CD4-positive, alpha-beta T cell treated with Interleukin-21 for 1 hour (primary cell): ENCODE measurements at places on chromosomes 4 and X.

GRCh38 chr4:742742-743311, 37.2 kb downstream of the PCGF3 start:
- peak; percentile 78 for DNase-seq

GRCh38 chr4:124390861-124391260, 321.7 kb downstream of the ANKRD50 start:
- no peak for DNase-seq

GRCh38 chr4:74667944-74668343, 126.4 kb downstream of the BTC start:
- no peak for DNase-seq

DNA sequence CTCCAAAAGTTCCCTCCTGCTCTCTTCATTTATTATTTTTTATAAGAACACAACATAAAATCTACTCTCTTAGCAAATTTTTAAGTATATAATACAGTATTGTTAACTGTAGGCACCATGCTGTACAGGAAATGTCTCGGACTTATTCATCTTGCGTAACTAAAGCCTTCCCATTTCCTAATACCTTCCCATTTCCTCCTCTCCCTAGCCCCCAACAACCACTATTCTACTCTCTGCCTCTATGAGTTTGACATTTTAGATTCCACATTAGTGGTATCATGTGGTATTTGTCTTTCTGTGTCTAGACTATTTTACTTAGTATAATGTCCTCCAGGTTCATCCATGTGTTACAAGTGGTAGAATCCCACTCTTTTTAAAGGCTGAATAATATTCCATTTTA, 15.8 kb upstream of the SYTL4 start:
- DNase-seq: no peak

DNA sequence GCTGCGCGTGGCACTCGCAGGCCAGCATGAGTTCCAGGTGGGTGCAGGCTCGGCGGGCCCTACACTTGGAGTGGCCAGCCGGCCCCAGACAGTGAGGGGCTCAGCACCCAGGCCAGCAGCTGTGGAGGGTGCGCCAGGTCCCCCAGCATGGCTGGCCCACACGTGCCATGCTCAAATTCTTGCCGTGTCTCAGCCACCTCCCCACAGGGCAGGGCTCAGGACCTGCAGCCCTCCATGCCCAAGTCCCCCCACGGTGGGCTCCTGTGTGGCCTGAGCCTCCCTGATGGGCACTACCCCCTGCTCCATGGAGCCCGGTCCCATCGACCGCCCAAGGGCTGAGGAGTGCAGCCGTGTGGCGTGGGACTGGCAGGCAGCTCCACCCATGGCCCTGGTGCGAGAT, 210.2 kb downstream of the COX7B2 start:
- DNase-seq: no peak

DNA sequence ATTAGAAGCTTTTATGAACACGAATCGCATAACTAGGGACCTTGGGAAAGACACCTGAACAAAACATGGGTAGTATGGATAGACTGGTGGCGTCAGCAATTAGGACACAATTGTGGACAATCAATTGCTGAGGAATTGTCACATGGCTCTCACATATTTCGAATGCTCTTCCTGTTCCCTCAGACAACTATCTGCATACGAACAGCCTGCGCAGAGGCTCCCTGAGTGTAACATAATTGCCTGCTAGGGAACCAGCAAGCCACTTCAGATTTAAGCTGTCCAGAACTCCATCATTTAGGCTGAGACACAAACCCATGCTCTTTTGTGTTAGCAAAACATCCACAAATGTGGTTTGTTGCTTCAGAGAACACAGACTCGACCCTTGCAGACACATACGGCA, 160.8 kb downstream of the MGST2 start:
- DNase-seq: no peak

DNA sequence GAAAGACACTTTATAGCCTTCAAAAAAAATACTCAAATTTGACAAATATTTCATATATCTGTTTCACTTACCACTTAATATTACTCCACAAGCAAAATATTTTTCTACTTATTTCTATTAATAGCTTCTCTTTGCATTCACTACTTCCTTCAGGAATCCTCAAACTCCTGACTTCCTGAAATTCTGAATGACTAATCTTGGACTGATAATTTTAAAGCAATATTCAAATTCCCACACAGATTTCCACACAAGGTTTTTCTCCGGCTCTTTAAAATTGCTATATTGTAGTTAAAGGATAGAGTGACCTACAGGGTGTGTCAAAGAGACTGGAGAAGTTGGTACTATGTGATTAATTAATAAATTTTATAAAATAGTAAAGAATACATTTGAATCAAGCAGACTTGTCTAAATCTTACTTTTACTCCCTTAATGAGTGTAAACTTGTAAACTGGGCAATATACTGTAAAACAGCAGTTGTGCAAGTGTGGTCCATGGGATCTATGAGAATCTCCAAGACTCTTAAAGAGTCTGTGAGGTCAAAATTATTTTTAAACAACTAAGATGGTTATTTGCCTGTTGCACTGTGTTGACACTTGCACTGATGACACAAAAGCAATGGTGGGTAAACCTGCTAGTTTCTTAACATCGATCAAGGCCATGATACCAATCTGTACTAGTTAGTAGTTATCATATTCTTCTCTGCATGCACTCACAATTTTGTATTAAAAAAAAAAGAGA, 44.5 kb downstream of the ANKRD17 start:
- DNase-seq: no peak

DNA sequence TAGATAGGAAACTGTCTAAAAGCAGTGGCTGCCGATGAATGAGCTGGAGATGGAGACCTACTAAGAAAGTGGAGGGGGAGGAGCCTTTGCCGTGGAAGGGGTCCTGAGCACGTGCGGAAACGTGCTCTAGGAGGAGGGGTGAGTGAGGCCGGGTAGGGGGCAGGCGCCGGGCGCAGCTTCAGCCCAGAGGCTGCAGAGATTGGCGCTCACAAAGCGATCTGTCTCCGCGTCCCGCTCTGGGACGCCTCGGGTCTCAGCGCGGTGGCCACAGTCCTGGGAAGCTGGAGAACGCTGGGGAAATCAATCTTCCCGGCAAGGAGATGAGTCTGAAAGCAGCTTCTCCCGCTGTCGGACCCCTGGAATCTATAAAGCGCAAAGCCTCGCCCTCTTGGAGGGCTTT, 444 bp upstream of the ARHGAP6 start:
- DNase-seq: no peak

DNA sequence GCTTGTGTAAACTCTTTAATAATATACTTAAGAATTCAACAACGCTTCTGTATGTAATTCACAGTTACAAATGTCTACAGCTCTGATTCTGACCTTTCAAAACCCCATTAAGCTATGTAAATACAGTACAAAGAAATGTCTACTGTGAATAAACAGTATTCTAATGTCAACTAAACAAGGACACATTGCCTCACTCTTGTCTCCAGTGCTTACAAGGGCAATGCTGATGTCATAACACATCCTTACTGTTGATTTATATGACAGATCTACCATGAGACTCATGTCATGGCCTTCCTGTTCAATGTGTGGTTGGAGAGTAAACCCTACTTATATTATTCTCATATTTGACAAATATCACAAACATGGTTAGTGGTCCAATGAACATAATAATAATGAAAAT, 256.1 kb upstream of the ADGRL3 start:
- DNase-seq: no peak

- DNase-seq: no peak
Measured at GRCh38 chrX:16386126-16386525, 218.8 kb downstream of the MAGEB17 start.

DNA sequence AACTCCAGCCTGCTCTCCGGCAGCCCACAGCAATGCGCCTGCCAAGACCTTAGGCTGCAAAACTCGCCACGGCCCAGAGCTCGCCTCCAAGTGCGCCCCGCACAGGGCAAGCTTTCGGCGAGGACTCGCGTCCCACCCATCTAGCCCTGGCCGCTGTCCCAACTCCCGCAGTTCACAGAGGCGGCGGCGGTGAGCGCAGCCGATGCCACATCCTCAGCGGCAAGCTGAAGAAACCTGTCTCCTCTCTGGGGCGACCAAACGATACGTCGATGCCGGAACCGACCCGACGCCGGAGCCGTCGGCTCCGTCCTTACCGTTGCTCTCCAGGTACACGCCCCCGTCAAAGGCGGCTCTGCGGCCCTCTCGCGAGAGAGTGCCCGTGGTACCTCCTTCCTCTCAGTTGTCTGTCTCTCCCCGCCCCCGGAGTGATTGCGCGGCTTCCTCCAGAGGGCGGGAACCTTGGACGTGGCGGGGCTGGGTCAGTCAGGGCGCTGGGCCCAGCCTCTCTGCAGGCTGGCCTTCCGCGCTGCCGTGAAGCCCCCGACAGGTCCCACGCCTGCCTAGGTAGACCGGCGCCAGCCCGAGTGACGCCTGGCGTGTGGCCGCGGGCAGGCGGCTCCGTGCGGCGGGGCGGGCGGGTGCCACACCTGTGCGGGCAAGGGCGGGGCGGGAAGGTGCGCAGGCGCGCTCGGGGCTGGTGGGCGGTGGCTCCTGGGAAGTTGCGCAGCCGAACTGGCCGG, 380 bp upstream of the RAB33B start:
- DNase-seq: peak; percentile 97

GRCh38 chr4:113935190-113935589, 44.3 kb downstream of the ARSJ start:
- DNase-seq: no peak

GRCh38 chr4:3160438-3160837, 86.0 kb downstream of the HTT start:
- DNase-seq: no peak

DNA sequence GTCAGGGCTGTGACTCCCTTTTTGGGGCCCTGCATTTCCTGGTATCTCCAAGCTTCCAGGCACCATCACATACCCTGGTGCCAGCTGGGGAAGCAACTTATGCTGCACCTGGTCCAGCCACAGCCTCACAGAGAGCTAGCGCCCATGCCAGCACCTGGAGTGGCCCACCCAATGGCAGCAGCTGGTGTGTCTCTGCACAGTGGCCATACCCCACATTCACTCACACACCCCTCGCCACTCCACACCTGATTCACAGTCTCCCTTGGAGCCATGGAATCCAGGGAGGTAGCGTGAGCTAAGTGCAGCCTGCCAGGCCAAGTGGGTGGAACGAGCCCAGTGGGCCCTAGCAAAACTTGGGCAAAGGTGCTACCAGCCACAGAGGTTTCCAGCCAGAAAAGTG, 56.8 kb downstream of the COX18 start:
- DNase-seq: no peak

DNA sequence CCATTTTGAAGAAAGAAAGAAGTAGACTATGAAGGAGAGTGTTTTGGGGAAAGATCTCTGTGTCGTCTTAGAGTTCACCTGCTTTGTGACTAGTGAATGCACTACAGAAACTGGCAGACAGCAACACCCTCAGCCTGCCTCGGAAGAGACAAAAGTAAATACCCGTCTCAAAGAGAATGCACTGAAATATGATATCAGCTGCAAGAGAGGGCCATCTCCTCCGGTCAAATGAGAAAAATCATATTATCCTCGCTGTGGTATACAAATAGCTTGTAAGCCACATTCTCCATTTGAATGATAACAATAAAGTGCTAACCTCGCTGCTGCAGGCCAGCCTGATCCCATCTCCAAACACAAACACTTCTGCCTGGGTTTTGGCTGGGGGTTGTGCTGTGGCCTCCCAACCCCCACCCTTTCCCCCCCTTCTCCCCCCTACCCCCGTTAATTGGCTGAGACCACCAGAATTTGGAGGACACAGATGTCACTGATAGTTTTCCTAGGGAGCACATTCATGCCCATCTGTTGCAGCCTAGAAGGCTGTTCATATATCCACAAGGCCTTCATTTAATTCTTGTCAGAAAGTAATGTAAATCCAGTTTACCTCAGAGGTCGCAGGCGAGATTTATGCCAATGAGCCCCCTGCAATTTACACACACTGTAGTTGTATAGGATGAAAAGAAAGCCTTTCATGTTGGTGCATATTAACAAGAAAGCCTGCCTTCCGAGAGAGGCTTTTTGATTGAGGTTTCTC, 46.3 kb downstream of the ALPK1 start:
- DNase-seq: no peak

DNA sequence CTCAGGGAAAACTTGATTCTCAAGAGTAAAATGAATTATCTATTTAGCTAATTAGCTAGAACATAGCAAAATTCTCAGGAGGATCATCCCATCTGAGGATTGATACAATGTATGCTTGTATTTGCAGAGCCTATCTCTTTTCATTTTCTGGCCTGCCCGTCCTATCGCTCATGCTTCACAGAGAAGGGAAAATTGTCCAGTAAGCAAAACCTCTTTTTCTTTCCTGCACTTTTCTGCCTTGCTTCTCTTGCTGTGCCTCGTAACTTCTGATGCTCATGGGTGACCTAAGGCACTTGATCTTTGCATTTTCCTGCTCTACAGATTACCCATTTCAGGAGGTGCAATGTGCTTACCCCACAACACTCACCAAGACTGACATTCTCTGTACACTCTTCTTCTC, 88.1 kb downstream of the GBA3 start:
- DNase-seq: no peak

DNA sequence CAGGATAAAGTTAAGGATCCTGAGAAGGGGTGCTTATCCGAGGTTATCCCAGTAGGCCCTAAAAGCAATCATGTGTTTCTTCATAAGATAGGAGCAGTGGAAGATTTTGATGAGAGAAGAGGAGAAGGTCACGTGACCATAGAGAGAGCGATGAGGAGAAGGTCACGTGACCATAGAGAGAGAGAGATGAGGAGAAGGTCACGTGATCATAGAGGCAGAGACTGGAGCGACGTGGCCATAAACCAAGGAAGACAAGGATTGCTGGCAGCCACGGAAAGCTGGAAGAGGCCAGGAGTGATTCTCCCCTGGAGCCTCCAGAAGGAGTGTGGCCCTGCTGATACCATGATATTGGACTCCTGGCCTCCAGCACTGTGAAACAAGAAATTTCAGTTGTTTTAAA, 38.4 kb upstream of the ZNF518B start:
- no peak for DNase-seq

DNA sequence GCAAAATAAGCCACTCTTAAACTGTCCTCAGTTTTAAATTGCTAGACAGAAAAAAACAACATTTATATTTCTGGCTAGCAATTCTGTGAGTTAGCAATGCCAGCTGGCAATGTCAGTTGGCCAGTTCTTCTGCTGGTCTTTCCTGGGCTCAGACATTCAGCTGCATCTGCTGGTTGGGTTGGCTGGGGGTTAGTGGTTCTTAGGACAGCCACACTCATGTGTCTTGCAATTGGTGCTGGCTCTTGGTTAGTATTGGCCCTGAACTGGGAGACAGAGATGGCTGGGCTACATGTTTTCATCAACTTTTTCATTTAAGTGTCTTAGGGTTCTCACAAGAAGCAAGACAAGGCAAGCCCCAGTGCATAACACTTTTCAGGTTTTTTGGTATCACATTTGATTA, 48.0 kb upstream of the PDLIM5 start:
- DNase-seq: no peak

- no peak for DNase-seq
Measured at GRCh38 chr4:108425988-108426387, 194.4 kb upstream of the RPL34 start.

- no peak for DNase-seq
Measured at GRCh38 chr4:28148221-28148620, 1287.6 kb downstream of the STIM2 start.

- no peak for DNase-seq
Measured at GRCh38 chrX:154812341-154813101, 7.2 kb upstream of the MPP1 start.

GRCh38 chr4:186587416-186588018, 32.1 kb upstream of the MTNR1A start:
- peak; percentile 47 for DNase-seq

GRCh38 chr4:178611062-178611461, 1168.8 kb upstream of the AGA start:
- DNase-seq: no peak
